ENCODE measurements at places on chromosomes 12 and 14.

DNA sequence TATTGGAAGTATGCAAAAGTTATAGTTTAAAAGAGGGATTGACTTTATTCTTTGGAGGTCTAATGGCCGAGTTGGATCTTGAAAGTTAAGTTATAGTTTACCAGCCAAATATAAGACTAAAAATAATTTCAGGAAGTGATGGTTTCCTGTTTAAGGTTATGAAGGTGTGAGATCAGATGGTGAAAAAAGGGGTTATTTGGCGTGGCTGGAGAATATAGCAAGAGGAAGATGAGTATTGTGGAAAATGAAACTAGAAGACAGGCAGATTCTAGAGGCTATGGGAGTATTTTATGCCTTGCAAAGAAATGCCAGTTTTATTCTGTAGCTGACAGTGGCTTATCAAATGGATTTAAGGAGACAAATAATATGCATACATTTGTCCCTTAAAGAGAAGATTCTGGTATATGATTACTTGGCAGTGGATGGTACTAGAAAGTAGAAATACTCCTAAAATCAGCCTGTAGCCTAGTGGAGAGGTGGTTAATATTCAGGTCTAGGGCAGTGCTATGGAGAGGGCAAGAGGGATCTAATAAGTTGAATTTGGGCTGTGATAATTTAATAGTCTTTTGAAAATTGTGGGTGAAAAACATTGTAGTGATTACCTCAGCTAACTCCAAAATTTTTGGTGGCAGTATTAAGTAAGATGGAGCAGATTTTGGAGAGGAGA lies 1091.8 kb upstream of the ATXN7L3B start:
- no peak for DNase-seq

- peak; percentile 10 for DNase-seq
Observed at GRCh38 chr12:104632724-104633201, 176.0 kb downstream of the CHST11 start.

- DNase-seq = peak; percentile 29
Observed at GRCh38 chr12:57726151-57726883, 12.2 kb downstream of the AGAP2 start.

GRCh38 chr12:123131879-123132402 lies 18.9 kb downstream of the PITPNM2 start:
- DNase-seq = no peak

DNA sequence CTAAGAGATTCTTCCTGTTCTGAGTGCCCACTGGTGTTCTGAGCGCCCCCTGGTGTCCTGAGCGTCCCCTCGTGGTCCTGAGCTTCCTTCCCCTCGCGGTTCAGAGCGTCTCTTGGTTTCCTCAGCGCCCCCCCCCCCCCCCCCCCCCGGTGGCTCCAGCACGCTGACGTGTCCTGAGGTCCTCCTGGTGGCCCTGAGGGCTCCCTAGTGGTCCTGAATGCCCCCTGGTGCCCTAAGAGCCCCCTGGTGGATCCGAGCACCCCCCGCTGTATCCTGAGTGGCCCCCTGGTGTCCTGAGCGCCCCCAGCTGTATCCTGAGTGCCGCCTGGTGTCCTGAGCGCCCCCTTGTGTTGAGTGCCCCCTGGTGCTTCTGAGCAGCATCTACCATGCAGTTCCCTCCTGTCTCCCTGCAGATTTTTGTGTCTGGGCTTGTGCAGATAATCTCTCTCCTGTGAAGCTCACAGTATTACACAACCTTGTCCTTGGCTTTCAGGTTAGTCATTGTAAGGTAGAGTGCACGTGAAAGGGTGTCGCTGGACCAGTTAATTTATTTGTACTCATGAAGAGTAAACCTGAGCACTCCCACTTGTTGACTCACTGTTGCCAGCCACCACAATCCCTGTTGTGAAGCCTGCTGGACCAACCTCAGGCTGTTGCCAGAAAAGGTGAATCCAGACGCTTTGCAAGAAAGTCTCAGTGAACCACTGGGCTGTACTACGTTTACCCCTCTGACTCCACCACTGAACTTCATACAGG lies 1168.4 kb downstream of the TMEM121 start:
- DNase-seq = no peak

DNA sequence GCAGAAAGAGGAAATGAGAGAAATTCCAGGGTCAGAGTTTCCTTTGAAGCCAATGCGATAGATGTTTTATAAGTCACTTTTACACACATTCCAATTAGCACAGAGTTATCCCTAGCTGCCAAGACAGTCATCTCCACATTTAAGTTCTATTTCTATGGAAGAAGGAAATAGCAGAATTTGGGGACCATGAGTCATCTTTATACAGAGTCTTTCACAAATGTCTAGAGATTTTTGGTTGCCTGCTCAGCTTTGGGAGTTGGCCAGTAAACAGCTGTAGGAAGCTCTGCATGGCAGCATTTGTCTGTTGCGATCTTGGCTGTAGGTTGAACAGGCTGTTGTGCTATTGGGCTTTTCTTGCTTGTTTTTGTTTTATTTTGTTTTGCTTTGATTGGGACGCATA lies 884.3 kb downstream of the GALC start:
- peak; percentile 38 for DNase-seq

DNA sequence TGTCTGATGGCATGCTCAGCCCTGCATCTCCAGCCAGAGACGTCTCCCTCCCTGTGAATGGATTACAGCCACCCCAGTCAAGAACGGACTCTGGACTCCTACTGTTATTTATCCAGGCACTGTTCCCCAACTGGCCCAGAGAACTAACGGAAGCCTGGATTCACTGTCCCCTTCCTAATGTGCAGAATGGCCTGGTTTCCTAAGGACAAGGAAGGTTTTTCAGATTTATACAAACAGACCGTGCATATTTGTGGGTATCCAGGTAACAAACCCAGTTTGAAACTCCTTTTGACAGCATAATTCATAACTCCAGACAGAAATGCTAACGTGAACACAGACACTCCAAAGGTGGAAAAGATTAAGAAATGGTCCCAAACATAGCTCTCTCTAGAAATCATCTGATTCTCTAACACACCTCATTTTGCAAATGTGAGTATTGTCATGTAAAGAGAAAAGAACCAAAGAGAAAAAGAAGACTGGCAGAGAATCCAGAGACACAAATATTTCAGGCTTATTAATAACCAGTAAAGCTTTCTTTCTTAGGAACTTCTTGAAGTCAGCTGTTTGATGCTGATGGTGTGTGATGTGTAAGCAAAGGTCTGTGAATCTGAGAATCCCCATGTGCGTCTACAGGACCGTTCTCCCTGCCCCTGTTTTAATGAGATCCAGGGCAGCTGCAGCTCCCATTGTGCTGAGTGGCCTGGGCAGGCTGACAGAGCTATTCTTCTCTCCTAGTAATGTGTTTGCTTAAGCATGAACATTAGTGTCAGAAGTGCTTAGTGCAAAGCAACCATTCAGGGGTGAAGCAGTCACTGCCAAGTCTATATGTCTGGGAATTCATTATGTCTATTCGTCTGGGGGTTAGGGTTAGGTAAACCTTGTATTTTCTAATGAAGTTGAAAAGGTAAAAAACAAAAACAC lies 86.8 kb upstream of the HIF1A start:
- no peak for DNase-seq

GRCh38 chr12:51941011-51941581 lies 10.4 kb upstream of the ACVR1B start:
- no peak for DNase-seq

DNA sequence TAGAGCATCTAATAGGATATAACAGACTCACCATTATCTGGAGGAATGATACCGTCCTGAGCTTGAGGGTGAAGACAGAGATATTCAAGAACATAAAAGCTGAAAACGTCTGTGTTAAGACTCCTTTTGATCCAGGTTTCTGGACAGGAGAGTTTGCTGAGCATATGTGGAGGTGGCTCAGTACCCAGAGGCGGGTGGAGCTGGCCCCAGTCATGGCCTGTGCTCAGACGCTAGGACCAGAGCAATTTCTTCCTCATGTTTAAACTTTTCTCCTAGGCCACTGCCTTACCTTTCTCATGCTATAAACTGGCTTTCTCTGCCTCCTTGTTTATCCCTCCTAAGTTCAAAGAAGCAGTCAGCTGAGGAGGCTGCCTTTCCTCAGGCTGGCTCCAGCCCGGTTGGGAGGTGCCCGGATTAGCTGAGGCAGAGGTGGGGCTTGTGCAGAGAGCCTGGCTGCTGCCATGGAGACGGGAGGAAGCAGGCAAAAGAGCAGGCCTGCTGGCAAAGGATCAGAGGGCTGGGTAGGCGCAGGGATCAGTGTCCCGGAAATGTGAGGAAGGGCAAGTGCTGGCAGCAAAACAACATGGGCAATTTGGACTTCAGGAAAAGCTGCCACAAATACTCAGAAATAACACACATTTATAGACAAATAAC lies 13.7 kb downstream of the COA8 start:
- DNase-seq = no peak

- DNase-seq = no peak
Observed at GRCh38 chr14:100731011-100731670, 4.4 kb downstream of the DLK1 start.

- no peak for DNase-seq
Observed at GRCh38 chr14:96676166-96676565, 121.0 kb upstream of the VRK1 start.

- no peak for DNase-seq
Observed at GRCh38 chr12:77161944-77162343, 96.6 kb upstream of the E2F7 start.

- DNase-seq = no peak
Observed at GRCh38 chr12:132596016-132596415, 14.4 kb downstream of the LRCOL1 start.

DNA sequence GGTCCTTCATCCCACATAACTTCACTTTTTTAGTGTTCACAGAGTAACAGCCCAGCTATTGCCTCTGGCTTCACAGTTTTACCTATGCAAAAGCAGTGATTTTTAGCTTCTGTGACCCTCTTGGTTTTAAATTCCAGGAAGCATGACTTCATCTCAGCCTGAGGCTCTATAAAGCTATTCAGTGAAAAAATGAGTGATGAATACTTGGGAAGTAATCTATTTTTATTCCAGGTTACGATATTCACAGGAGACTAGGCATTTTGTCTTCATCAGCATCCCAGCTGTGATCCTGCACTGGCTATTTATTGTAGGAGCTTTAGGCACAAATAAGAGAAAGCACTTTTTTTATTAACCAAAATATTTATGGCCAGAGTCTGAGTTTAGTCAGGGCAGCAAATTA lies 164.8 kb downstream of the SNAPC1 start:
- DNase-seq = peak; percentile 44

GRCh38 chr14:101113835-101114725 lies 210.6 kb upstream of the RTL1 start:
- no peak for DNase-seq

DNA sequence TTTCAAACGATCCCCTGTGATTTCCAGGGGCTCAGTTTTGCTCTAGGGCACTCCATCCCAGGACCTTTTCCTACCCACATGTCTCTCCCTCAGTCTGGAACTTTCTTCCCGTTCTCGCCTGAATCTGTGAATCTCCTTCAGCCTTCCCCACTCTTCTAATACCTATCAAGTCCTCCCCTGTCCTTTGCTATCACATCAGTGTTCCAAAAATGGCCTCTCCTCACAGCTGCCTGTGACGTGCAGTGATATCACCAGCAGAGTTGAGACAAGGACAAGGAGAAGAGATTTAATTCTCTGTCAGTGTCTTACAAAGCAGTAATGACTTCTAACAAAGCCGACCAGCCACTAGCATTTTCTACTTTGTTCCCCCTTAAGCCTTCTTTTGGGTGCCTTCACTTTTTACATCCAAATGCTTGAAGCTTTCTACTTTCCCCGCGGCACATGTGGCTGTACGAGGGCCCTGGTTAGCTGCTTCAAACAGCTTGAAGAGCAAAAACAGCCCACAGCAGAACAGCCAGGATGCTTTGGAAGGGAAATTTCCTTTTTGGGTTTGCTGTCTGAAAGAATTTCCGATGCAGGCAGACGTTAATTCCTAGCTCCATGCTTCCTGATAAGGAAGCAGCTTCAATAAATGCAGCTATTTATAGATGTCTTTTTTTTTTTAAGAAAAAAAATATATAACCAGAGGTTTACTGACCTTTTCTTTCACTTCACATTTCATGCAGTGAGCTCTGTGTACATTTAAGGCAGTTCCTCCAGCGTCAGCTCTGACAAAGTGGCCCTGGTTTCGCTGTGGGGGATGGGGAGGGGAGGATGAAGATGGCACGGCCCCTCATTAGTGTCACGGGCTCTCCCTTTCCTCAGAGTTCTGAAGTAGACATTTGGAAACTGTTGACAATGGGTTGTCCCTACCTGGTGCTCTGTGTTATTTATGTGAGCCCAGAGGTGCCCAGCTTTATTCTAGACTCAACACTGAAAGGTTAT lies 109.3 kb downstream of the ETV6 start:
- no peak for DNase-seq

DNA sequence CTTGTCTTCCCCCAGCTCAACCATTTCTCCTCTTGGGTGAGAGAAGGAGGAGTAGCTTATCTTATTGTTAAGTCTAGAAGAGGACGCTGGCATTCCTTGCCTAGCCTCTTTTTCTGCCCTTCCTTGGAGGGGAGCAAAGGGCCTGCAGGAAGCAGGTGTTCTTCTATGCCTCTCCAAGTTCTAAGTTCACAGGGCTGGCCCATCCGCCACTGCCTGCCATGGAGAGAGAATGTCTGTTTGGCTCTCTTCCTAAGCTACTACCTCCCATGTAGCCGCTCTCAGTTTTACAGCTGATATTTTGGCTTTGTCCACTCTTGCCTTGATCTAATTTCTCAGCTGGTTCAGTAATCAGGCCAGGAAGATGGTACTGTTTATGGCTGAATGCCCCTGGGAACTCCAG lies 201.2 kb downstream of the NTF3 start:
- DNase-seq = no peak

GRCh38 chr12:110563702-110564470 lies 19.2 kb downstream of the PPTC7 start:
- DNase-seq = no peak

All from AG04449 (cell line).